ENCODE measurements at places on chromosomes 12 and 14.

DNA sequence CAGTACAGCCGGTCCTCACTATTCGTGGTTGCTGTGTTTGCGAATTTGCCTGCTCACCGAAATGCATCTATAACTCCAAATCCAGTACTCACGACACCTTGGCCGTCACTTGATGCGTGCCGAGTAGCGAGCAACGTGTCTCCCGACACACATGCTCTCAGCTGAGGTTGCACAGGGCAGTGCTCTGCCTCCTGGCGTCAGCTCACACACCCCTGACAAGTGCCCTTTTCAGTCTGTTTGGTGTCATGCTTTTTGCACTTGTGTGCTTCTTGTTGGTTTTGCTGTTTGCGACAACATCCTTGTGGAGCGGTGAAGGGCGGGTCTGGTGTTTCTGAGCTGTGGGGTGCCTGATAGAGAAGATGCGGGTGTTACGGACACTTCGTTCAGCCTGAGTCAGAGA is 110.4 kb upstream of the RFLNA start:
- no peak for DNase-seq

DNA sequence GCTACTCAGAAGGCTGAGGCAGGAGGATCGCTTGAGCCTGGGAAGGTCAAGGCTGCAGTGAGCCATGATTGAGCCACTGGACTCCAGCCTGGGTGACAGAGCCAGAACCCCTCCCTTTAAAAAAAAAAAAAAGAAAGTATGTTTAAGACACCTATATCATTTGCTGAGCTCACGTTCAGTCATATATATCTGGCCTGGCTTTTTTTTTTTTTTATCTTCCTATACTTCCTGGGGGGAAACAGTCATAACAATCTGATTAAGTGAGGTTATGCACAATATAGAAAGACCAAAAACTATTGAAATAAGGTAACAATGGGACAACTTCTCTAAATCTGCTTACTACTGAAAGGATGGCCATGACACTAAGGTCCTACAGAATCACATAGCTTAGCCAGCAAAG is 9.4 kb upstream of the ARID2 start:
- no peak for DNase-seq

DNA sequence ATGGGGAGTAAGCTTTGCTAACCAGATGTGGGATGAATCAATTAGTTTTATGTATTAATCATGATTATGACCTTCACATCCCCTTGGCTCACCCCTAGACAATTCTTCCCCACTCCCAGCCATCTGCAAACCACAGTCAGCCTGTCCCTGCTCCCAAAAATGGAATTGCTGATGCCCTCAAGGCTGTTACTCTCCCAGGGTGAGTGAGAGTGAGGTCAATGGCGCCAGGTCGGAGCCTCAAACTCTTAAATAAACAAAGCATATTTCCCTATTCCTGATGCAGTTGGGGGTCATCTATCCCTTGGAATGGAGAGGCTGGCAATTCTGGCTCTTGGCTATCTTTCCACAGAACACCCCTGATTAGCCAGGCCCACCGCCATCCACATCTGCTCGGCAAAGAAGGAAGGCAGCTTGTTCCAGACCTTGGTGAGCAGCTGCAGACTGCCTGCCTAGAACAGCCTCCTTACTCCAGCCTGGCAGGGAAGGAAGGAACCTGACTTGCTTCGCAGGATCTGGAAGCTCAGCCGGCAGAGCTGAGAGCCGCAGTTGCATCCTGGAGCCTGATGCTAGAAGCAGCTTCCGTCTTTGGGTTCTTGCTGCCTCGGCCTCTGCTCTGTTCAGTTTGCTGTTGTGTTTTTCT is 57.0 kb downstream of the SMUG1 start:
- no peak for DNase-seq

DNA sequence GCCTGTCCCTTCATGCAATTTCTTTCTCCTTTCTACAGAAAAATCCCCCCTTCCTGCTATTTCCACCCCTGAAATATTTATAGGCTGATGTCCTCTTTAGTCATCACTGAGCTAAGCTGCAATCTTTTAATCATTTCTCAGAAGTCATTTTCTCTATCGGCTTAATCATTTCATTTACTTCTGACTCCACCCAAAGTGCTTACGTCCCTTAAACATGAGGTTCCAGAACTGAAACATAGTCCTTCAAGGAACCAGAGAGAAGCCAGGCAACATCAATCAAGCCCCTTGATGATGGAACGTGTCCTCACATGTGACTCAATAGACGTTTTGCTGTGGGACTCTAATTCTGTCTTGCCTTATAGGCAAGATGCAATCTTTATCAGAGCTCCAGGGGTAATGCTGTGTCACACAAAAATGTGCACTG is 148.7 kb upstream of the KRR1 start:
- DNase-seq, result no peak

DNA sequence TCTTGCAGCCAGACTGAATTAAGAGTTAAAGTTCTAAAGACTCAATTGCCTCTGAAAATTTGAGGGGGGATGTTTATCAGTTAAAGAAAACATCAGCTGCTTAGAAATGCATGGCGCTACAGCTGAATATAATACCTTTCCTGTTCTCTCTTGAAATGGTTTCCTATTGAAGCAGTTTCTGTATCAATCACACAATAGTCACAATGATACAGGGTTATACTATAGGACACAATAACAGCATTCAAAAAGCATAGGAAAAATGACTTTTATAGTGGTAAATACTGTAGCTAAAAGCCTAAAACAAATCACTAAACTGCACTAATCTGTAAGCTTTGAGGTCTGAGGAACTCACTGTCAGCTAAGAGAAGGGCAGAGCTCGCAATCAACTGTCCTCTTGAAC is 15.2 kb downstream of the MDGA2 start:
- no peak for DNase-seq

DNA sequence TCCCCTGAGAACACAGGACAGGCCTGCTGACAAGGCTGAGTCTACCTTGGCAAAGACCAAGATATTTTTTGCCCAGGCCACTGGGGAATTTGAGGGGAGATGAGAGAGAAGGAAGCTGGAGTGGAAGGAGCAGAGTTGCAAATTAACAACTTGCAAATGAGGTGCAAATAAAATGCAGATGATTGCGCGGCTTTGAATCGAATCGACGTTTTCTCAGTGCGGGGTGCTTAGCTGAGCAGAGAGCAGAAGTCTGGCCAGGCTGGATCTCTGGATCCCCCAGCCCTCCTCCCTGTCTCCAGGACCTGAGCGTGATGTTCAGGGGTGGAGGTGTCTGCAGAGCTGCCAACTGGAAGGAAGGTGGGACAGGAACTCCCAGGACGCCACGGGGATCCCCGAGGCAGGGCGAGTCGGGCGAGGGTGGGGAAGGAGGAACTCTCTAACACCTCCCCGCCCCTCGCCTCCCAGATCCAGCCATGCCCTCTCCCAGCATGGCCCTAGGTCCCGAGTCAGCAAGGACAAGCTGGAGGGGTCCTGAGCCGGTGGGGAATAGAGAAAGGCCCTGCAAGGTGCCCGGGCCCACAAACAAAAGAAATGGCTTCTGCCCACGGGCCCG is 527 bp upstream of the CARMIL3 start:
- no peak for DNase-seq

- DNase-seq, result no peak
Measured at GRCh38 chr14:34851395-34851794, 23.8 kb downstream of the BAZ1A start.

GRCh38 chr12:119804011-119804641 is 73.0 kb downstream of the CIT start:
- peak; percentile 80 for DNase-seq
